ENCODE measurements at places on chromosomes 1 and 21.

GRCh38 chr1:77282866-77283539 is 1.2 kb downstream of the AK5 start:
- no peak for DNase-seq

GRCh38 chr21:29233256-29233546 is 65.5 kb upstream of the BACH1 start:
- DNase-seq = no peak

DNA sequence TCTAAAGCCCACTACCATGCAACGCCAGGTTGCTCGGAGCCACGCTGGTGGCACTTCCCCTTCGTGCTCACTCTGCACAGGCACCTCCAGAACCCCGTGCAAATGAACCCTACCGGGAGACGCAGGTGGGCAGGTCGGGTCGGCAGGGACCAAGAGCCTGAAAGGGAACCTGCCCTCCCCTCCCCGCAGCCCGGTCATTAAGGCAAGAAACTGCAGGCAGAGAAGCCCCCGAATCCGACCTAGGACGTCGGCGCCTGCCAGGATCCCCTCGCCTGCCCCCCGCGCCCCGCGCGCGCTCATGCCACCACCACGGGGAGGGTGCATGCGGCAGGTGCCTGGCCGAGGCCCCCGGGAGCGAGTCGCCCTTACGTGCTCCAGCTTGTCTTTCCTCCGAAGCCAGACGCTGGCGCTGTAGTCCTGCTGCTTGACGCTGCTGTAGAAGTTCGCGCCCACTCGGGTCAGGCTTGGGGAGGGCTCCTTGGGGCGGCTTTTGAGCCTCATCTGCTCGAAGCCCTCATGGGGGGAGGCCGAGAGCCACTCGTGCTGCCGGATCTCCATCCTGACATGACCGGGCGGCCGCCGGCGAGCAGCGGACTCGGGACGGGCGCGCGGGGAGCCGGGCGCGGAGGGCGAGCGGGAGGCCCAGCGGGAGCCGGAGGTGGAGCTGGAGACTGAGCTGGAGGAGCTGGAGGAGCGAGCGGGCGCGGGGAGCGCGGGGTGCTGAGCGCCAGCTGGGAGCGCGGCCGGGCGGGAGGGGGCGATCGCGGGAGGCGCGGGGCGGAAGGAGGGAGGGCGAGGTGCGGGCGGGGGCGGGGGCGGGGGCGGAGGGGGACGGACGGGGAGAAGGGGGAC is 552 bp downstream of the PLD5 start:
- no peak for DNase-seq

DNA sequence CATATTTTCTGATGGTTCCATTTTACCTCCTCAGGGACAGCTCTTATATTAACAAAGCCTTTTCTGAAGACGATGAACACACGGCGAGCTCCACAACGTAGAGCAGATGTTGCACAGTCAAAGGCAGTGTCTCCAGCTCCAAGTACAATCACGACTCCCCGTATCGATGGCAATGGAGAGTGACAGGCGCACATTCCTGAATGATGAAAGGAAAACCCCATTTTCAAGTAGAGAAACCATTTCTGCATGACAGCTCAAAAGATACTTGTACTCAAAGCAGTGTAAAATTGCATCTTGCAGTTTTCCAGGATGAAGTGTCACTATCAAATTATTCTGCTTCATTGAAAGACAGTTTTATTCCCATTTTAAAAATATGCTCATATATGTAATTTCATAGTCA is 327.6 kb downstream of the DPYD start:
- DNase-seq = no peak

- DNase-seq = no peak
Observed at GRCh38 chr1:111225717-111226400, 1.7 kb upstream of the CHI3L2 start.

DNA sequence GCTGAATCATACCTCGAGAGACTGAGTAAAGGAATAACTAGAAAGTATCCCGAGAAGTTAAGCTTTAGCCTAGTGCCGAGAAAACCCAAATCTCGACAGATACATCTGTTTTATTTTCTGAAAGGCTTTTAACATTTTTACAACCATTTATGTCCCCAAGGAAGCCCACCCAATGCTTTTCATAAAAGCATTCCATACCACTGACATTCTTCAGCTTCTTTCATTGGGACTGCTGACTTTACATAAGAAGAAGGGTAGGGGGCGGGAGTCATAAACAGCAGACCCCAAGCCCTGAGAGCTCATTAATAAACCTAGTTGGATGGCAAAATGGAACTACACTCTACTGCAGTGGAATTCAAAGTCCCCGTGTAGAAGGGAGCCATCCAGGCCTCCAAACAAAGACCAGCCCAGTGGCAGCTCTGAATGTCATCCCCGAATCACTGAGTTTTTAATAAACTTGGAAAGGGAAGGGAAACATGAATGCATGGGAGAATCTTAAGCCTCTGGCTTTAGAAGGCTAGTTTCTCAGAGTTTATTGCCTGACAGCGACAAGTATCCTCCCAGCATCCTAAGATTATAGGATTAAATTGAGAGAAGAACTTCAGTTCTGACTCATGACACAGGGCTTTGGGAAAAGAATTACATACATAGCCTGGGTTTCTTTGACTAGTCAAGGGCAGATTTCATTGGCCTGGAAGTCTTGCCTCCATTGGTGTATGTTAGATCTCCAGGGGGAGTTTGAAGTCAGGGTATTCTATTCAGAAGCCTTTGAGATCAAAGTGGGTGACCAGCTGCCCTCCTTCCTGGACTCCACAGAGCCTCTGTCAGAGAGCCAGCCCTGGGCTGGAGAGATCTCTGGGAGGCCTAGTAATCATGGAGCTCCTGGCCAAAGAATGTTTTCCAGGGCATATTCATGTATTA is 3.7 kb downstream of the ATF3 start:
- DNase-seq = no peak

- DNase-seq = no peak
Observed at GRCh38 chr1:168112673-168113305, 23.9 kb downstream of the GPR161 start.

DNA sequence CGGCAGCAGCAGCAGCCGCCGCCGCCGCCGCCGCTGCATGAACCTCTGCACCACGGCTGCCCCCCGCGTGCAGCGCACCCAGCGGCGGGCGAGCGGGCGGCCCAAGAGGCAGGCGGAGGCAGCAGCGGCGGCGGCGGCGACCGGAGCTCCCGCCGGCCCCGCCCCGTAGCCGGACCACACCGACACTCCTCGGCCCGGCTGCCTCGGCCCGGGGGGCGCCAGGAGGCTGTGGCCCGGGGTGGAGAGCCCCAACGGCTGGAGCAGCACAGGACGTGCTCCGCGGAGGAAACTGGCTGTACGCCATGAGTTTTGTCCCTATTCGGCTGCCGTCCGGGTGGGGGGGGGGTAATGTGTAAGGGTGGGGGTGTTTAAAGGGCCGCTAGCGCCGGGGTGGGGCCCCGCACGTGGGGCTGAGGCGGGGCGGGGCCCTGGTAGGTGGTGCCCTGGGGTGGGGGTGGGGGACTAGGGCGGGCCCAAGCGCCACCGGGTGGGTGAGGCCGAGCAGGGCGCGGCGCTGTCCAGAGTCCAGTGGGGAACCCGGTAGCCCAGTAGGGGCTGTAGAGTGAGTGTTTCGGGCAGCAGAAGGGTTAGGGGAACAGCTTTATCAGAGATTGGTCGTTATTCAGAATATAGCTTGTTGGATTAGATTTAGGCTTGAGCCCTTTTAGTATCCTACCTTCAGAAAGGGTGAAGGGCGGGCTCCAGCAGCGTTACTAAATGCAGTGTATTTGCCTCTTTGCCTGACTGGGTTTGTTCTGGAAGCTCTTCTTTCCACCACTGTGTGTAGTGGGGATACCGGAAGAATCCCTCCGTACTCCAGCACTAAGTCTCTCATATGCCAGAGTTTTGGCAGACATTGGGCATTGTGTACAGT is at the start of gene FAM78B:
TSS of gene FAM78B (minus strand) at position 304 of the 874 bp plus-strand sequence. CDS start 753 bp downstream, outside the sequence.
- peak; percentile 19 for DNase-seq

GRCh38 chr1:150005606-150006005 is 4.9 kb downstream of the OTUD7B start:
- DNase-seq = no peak

DNA sequence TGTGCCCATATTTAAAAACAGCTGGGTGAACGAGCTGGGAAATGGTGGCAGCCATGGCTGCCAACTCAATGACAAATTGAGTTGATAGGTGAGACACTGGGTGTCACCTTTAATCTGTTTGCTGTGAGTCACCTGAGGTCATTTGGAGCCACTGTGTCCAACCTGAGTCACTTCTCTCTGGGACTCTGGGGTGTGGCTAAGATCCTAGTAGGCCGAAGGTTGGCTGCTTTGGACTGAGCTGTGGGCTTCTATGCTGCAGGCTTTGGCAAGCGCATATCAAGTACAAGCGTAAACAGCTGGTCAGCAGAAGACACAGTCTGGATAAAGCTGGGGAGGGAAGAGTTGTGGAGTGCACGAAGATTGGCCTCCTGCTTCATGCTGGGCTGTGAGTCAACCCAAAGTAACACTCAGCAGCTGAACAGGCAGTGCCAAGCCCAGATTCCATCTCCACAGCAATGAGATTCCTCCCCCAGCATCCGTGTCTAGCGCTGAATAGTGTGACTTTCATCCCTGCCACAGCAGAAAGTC is 24.0 kb downstream of the TEX35 start:
- peak; percentile 93 for DNase-seq

DNA sequence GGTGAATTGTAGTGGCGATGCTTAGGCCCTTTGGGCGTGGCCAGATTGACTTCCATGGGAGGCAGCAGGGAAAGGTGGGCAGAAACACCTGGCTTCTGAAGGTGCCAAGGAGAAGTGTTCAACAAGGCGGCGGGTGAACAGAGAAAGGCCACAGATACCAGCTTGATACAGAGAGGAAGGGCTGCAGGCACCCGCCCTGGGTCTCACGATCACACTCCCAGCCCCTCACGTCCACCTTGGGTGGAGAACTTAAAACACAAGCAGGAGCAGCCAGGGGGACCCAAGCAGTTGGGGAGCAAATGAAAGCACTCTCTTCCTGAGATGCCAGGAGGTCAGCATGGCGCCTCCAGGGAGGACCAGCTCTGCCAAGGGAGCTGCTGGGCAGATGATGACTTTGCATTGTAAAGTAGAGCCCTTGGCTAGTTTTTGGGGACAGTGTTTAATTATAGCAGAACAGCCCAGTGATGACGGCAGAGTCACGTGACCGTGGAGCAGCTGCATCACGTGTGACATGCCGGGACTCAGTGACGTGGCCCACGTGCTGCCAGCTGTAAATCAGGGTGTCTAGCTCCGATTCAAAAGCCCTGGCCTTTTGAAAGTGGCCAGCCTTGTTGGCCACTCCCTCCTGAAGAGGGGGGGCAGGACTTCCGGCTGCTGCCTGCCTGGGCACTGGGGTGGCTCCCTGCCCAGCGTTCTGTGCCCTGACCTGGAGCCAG is 19.0 kb downstream of the SLC37A1 start:
- DNase-seq = no peak

GRCh38 chr1:29380532-29380931 is 144.2 kb downstream of the PTPRU start:
- no peak for DNase-seq

GRCh38 chr1:55192093-55192492 is 23.1 kb downstream of the USP24 start:
- DNase-seq = no peak

DNA sequence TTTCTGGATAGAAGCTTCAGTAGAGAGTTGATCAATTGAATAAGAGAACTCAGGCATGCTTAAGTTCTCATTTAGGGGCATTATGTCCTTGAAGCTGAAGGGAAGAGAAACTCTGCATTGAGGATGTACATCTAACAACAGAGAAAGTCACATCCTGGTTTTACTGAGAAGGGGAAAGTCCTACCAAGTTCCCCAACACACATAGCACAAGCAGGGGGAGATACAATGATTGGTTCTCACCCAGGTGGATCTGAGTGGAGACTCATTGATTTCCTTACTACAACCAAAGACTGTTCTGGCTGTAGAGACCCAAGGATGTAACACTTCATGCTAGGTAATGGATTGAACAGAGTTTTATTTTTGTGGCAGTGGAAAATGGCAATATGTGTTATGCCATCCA is 1.0 kb upstream of the KRTAP20-1 start:
- no peak for DNase-seq
